ENCODE measurements at places on chromosomes 1 and 21. TPM values are rescaled to one million over a fixed set of nuclear protein-coding genes. Genes with fewer than 3 reads are reported as not detected.

PGBD5 gene
- 12.9 TPM for total RNA-seq

THRAP3 gene
- 62.9 TPM for total RNA-seq

REN gene
- 0.12 TPM for total RNA-seq

TSPEAR gene
- total RNA-seq: not detected

All from epithelial cell of proximal tubule (primary cell).